Activated T-helper 9 cell treated with anti-CD3 and anti-CD28 coated beads, Interleukin-2, amount 50 U/mL, for 16 hours (primary cell): ENCODE measurements at places on chromosomes 7 and 10.

GRCh38 chr10:124657806-124658205 is 86.4 kb downstream of the FAM53B start:
- peak; percentile 31 for DNase-seq

- DNase-seq: no peak
These were observed 2.3 kb downstream of the PRXL2A start for GRCh38 chr10:80410578-80411145.

DNA sequence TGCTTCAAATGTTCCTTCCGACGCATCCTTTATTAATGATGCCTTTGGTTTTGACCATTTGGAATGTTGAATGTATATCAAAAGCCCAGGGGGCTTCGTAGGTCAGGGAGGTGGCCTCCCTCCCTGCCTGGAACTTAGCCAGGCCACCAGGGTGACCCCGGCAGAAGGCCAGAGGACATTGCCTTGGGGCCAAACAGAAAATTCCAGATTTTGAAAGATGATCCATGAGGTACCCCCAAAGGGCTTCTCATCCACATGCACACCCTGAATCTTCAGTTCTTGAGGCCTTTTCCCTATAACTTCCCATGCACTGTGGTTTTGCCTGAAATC is 171.7 kb downstream of the ADAM12 start:
- DNase-seq: no peak

DNA sequence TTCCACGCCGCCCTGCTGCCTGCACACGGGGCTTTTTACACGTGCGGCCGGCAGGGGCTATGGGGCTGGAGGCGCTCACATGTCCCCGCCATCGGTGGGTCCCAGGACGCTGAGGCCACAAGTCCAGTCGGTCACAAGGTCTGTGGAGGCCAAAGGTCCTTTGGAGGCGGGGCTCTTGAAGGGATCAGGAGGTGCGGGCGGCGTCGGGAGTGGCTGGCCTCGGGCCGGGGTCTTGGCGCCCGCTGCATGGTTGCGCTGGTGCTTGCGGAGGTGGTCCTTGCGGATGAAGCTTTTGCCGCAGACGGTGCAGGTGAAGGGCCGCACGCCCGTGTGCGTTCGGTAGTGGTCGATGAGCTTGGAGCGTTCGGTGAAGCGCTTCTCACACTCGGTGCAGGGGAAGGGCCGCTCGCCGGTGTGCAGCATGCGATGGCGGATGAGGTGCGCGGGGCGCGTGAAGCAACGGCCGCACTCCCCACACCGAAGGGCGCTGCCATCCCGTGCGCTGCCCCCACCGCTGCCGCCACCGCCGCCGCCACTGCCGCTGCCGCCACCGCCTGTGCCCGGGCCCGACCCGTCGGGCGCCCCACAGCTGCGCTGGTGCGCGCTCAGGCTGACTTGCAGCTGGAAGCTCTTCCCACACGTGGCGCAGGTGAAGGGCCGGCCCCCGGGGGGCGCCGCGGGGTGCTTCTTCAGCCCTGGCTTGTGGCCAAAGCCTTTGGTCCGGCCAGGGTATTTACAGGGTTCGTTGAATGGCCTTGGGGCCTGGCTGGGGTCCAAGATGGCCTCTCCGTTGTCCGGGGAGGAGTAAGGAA is 13.7 kb upstream of the ZNF777 start:
- no peak for DNase-seq

DNA sequence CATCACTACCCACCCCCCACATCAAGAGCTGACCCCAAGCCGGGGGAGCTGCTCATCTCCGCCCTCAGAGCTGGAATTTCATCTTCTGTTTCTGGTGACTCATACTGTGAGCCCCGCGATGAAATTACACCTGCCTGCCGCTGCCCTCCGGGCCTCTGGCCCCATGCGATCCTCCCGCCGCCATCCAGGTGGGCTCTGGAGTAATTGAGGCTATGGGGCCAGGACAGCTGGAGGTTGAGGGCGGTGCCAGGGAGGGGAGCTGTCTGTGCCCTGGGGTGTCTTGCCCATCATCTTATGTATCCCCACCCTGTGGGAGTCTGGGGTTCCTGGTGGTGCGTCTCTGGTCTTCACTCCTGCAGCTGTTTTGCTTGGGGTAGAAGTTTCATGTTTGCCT is 9.0 kb downstream of the GTF2IRD1 start:
- no peak for DNase-seq

DNA sequence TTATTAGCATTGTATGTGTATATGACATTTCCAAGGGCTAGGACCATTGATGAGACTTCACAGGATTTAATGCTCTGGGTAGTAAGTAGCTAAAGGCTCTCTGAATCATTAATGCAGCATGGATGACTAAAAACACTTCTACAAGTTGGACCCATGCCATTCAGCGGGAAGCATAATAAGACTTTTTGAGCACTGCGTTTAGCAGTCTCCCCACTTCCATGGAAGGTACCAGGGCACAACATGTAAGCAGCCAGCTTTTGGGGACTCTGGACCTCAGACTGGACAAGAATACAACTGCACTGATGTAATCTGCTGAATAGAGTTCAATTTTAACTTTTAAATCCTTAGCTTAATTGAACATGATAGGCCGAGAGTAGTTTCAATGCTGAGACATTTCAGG is 191.7 kb upstream of the IMMP2L start:
- no peak for DNase-seq

DNA sequence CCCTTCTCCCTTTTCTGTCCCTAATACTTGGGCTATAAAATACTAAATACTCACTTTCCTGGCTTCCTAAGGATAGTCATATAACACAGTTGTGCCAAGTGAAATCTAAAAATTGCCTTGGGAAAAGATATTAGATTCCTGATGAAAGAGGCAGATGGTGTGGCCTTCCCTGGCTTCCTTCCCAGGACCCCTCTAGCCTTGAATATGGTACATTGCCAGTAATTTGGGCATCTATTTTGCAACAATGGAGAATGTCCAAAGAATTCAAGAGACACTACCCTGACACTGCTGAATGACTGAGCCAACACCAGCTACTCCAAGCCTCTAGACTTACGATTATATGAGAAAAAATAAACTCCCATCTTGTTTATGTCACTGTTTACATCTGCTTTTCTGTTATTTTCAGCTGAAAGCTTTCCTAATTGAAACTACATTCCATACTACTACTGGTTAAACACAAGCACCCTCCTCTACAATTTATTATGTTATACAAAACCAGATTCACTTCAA is 17.9 kb downstream of the COPG2 start:
- no peak for DNase-seq

DNA sequence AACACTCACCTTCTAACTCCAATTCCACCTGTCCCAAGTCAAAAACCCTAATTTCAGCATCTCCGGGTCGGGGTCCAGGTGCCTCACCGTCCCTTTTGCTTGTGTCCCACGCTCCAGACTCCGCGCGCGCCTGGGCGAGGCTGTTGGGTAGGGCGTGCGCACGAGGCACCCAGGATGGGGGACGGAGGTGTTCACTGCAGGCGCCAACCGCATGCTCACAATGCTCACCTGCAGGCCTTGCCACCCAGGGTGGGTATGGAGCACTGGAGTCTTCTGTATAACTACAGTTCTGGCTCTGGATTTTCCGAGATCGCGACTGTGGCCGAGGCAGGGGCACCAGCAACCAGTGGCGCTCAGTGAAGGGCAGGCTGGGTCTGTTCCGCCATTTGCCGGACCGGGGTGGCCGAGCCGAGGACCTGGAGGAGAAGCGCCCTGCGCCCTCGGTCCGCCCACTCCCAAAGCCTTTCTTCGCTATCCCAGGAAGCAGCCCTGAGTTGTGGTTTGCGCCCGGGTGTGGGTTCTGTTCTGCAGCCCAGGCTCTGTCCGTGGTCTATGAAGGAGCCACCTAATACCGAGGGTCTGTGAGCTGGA is 8.7 kb downstream of the FAM200A start:
- no peak for DNase-seq
